ENCODE measurements at places on chromosomes 6 and 20.

GRCh38 chr6:112935402-112936078 lies 588.4 kb downstream of the RFPL4B start:
- DNase-seq: no peak

DNA sequence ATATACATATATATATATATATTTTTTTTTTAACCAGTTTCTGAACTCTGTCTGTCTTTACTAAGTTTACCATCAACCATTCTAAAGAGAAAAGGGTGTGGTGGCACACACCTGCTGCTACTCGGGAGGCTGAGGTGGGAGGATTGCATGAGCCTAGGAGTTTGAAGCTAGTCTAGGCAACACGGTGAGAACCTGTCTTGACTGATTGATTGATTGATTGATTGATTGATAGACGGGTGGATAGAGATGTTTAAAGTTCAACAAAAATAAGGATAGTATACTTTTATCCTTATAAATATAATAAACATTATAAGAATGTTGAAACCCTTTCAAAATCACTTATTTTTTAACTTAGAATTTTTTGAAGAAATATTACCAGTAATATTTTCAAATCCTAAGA lies 30.2 kb downstream of the CEP57L1 start:
- DNase-seq: no peak

DNA sequence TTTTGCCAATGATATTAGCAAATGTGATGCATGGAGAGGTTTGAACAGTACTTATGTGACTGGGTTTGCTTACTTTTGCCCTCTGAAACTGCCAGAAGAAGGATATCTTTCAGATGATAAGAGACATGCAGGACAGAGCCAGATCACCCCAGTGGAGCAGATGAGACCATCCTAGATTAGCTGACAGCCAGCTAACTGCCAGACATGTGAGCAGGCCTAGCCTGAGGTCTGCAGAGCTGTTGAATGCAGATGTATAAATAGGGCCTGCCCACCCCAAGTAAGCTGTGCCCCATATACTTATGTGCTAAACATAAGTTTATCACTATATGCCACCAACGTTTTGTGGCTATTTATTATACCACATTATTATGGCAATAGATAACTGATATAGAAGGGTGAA lies 5.9 kb downstream of the ZSCAN31 start:
- DNase-seq: no peak

- no peak for DNase-seq
These were observed 67.9 kb downstream of the LIN28B start for GRCh38 chr6:105024803-105025202.

- DNase-seq: no peak
These were observed 632.9 kb downstream of the MAFB start for GRCh38 chr20:40056171-40056570.

- peak; percentile 79 for DNase-seq
These were observed 7.1 kb upstream of the CAPN11 start for GRCh38 chr6:44151348-44152108.

DNA sequence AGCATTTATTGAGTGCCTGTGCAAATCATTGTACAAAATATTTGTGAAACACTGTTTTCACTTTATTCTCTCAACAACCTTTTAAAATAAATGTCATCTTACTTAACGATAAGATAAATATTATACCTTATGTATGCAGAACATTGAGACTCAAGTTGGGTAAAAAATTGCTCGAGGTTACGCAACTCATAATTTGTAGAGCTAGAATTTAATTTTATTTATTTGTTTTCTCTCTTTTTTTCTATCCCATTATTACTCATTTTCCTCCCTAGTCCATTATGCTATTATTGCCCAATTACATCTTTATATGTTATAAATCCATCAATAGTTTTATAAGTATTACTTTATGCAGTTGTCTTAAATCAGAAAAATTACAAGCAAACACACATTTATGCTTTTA lies 77.4 kb upstream of the ELOVL5 start:
- no peak for DNase-seq

DNA sequence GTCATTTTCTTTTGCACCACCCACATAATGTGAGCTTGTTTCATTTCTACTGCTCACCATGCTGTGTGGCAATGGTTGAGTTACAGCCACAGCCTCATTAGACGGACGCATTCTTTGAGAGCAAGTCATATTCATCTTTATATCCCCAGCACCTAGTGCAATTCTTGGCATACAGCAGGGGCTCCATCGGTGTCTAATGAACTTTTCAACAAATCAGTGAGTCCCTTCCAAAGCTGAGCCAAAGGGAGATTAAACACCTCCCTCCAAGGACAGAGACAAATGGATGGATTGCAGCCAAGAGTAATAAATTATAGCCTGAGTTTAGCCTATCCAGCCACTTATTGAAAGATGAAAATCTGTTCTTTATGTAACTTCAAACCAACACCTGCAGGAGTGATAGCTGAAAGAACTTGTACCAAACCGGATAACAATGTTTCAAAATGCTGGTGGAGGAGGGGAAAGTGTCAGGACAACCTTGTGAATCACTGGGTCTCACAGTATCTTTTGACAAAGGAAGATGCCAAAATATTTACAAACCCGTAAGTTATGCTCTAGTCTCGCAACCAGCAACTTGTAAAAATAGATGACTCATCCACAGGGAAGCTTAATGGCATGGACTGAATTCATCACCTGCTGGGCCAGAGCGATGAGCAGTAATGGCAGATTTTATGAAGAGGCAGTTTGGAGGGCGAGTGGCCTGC lies 139.0 kb downstream of the PXDC1 start:
- no peak for DNase-seq

GRCh38 chr6:131129689-131130553 lies 5.3 kb upstream of the AKAP7 start:
- DNase-seq: no peak

DNA sequence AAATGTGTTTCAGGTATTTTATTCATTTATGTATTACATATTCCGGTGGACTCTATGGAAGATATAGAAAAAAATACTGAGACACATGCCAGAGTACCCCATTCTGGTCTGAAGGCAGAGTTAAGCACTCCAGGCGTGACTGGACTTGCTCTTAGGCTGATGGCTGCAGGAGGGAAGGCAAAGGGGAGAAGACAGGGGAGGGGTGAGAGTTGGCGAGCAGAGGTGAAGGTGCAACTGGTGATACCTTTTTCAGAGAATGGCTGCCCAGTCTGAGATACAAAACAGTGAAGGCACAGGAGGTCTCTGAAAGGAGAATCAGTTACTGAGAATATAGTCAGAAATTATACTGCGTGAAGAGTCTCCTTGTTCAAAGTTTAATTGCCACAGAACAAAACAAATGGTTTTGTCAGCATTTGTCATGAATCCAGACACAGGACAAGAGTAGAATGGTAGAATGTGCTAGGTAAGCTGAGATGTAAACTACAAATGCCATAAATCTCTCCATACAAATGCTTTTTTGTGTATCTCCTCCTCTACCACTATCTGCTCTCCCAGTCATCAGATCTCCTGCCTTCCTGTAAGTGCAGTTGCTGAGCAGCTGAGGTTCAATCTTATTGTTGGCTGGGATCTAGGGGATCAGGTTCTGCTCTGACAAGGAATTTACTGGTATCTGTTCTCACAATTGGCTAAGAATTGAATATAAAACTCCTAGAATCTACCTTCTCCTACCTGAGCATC lies 104.2 kb upstream of the DST start:
- no peak for DNase-seq

DNA sequence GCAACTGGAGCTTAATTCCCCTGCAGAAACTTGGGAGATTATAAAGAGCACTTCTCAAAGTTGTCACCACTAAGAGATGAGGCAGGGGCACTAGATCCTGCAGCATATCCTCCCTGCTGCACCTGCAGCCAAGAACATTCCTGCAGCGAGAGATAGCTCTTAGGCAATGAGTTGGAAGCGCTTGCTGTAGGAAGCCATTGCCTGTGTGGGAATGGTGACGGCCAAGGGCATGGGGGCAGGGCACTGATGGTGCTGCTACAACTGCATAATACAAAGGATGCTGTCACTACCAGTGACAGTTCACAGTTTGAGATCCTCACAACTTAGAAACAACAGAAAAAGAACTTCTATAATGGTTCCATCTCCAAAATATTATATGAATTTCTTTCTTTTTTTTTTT lies 89.9 kb downstream of the CDS2 start:
- DNase-seq: no peak

- no peak for DNase-seq
These were observed 70.9 kb downstream of the SNX5 start for GRCh38 chr20:17897566-17898307.

- no peak for DNase-seq
These were observed 1.2 kb downstream of the DZANK1 start for GRCh38 chr20:18465536-18466200.

GRCh38 chr6:43508481-43509141 lies 1.5 kb downstream of the LRRC73 start:
- no peak for DNase-seq

DNA sequence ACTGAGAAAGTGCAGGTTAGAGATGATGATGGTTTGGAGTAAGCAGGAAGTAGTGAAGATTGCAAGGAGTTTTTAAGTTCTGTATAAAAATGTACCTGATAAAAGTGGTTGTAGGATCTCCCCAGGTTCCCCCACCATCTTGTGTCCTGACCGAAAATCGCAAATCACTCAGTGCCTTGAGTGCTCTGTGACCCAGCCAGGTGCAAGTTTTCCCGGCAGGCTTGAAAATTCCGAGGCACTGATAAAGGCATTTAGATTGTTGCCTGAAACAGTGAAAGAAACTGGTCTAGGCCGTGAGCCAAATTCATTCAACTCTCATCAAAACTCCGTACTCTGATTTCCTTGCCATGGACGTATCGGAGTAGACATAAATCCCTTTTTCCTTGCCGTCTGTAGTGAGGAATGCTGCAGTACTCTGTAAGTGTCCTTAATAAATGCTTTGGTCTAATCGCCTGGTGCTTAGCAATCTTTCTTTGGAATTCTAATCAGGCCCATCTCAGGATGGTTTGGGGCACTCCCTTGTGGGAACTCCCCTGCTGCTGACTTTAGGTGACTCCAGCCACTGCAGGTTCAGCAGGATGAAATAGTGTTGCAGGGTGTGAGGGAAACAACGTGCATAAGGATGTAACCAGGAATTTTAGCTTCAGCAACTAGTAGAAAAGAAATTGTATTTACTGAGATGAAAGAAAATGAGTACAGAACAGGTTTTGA lies 1199.8 kb upstream of the MAP3K7 start:
- DNase-seq: no peak

- DNase-seq: no peak
These were observed 74.5 kb downstream of the LINC00237 start for GRCh38 chr20:21031666-21032065.

GRCh38 chr20:44835661-44836221 lies 25.4 kb upstream of the RIMS4 start:
- DNase-seq: no peak

DNA sequence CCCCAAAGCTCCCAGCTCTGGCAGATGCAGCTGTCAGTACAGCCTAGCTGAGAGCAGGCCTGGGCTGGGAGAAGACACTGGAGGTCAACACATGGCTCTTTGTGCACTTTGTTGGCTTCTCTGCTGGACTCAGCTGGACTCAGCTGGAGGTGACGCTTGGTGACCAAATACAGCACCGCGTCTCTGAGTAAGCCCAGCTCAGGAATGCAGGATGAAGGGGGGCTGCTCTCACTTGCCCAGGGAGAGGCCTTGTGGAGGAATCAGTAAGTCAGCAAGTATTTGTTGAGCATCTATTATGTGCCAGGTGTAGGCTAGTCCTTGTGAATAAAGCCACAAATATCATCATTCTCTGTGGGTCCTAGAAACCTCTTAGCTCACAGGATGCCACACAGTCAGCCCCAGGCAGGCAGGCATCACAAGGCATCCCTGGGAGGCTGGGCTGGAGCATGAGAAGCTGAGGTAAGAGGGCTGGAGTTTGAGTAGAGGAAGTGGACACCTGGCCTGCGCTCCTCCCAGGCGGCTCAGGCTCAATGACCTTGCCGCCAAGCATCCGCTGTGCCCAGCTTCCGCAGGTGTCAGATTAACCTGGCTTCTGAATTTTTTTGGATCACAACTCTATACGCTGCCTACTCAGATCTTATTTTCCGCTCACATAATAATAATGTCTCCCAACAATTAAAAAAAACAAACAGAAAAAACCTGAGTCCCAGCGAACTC lies 95.4 kb downstream of the TMEM170B start:
- no peak for DNase-seq

- DNase-seq: no peak
These were observed 165.7 kb upstream of the RREB1 start for GRCh38 chr6:6942091-6942490.

GRCh38 chr6:110322874-110323242 lies 35.3 kb downstream of the METTL24 start:
- DNase-seq: no peak

DNA sequence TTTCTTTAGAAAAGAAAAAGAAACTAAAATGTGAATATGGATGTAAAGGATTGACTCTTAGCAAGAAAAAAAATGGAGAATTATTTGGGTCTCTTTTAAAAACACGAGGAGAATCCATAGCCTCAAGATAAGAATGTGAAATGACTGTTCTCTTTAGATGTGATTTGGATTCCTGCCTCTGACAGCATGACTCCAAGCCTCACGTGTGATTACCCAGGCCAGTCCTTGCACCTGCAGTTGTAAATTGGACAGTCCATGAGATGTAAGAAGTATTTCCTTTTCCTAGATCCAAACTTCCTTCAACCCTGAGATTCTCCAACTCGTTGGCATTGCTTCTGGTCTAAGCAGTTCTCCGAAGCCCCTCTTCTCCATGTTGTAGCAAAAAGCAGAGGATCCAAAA lies 31.9 kb downstream of the SLC2A12 start:
- no peak for DNase-seq

- no peak for DNase-seq
These were observed 68.9 kb upstream of the SCGN start for GRCh38 chr6:25583099-25583498.

DNA sequence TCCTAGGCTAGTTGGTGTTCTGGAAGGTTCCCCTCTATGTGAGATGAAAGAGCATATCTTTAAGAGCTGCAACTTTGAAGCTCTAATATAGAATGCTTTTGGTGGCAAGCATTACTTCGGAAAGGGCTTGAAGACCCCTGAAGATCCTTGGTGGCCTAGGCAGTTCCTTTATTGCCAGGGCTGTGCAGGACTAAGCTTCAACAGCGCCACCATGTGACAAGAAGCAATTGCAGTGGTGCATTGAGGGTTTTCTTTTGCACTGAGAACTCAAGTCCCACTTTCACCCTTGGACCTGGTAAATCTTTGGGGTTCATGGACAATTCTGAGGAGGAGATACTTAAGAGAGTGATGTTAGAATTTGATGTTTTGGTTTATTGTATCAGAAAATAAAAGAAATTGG lies 237.4 kb upstream of the GMDS start:
- DNase-seq: no peak

GRCh38 chr6:38214159-38214558 lies 394.6 kb downstream of the ZFAND3 start:
- no peak for DNase-seq

DNA sequence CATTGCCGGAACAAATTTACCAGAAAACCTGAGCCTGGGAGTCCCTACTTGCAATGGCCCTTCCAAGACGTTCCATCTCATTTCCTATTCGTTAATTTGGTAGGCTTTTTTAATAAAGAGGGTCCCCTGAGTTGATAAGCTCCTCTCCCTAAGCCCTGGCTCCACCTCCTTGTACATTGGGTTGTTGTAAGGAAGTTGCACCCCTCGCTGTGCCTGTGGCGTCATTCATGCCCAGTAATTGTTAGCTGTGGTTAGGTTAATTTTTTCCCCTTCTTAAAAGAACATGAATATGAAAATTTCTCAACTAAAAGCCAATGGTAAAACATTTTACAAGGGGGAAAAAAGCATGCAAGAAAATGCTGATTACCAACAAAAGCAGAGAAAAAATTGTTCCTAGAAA lies 91.9 kb downstream of the SLC24A3 start:
- DNase-seq: no peak

- no peak for DNase-seq
These were observed 152.1 kb downstream of the TFAP2C start for GRCh38 chr20:56781108-56781739.

Data from GM06990 (cell line).